ENCODE measurements at places on chromosomes 3 and 15.

- DNase-seq: no peak
Measured at GRCh38 chr3:17749281-17749680, 6.8 kb upstream of the TBC1D5 start.

GRCh38 chr3:46880884-46881595 lies 3.5 kb downstream of the PTH1R start:
- no peak for DNase-seq

DNA sequence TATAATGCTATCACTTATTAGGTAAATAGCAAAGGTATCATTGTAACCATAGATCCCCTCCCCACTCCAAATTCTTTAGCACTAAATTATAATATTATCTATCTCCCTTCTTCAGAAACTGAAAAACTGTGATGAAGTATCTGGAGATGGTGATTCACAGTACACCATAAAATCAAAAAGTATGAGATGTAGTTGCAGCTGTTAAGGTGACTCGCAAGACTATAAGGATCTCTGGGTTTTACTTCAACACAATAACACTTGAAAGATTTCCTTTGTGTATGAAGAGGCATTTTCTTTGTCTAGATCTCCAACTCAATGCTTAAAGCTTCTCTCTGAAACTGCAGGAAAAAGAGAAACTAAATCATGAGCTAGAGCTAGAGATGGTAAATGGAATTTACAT lies 46.9 kb downstream of the IFT57 start:
- DNase-seq: peak; percentile 35

- no peak for DNase-seq
Measured at GRCh38 chr3:185760550-185760949, 64.3 kb downstream of the IGF2BP2 start.

GRCh38 chr15:26665957-26666791 lies 106.7 kb downstream of the GABRB3 start:
- no peak for DNase-seq

DNA sequence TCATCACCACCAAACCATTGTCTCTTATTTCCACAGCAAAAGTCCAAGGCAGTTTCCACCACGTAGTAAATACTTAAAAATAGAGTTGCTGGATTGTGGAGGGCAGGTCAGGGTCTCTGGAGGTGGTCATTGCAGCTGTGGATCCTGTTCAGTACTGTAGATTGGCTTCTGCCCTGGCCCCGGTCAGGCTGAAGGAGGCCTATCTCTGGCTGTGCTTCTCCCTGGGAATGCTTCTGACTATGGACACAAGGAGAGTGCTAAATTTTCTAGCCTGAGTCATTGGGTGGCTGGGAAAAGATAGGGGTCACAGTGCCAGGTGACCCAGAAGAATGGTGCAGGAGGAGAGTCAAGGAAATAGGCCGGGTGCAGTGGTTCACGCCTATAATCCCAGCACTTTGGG lies 26.3 kb upstream of the GMPPB start:
- no peak for DNase-seq

GRCh38 chr3:61589856-61590255 lies 28.5 kb downstream of the PTPRG start:
- DNase-seq: no peak

DNA sequence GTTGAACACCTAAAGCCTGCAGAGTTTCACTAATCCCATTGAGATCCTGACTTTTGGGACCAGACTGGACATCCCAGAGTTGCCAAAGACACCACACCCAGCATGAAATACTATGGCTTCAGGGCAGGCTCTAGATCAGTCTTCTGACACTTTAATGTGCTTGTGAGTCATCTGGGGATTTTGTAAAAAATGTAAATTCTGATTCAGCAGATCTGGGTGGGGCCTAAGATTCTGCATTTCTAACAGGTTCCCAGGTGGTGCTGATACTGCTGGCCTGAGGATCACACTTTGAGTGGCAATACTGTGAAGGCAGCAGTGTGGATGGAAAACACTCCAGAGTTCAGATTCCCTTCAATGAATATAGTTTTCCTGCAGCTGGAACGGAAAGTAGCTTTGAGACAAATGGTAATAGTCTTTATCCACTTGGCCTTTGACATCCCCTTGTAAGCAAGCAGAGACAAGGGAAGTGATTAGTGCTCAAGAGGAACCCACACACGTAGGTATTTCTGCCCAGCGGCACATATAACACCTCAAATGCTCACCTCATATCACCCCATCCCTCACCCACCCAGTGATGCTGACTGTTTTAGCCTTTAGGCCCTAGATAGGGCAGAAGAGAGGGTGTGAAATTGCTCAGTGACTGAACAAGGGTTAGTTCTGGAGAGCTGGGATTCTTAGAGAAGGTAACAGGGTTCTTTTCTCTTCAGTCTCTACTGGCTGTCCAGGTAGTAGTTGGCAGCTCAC lies 51.5 kb upstream of the GSK3B start:
- no peak for DNase-seq

GRCh38 chr15:92449476-92449875 lies 55.8 kb downstream of the ST8SIA2 start:
- no peak for DNase-seq

DNA sequence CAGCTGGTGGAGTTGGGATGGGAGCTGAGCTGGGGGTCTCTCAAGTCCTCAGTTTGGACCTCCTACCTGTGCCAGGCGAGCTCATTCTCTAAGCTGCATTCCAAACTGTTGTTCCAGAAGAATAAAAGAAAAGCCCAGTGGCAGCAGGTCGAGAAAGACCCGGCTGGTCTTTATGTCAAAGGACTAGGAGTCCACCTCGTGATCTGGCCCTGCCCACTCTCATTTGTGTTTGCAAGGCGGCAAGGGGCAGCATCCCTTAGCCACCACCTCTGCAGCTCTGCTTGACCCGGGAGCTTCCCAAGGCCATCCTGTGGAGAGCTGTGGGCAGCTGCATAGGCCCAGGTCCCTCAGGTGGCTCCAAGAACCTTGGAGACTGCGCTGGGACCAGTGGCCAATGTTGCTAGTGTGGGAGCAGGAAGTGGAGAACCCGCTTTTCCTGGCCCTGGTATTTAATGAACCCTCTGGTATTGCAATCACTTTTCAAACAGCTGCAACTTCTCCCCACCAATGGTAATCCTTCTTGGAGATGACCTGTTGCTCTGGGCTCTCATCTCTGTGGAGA lies 30.9 kb downstream of the KY start:
- no peak for DNase-seq

- DNase-seq: no peak
Measured at GRCh38 chr15:39052323-39052705, 487.7 kb upstream of the RASGRP1 start.

- no peak for DNase-seq
Measured at GRCh38 chr3:127814325-127814781, 8.0 kb downstream of the MGLL start.

DNA sequence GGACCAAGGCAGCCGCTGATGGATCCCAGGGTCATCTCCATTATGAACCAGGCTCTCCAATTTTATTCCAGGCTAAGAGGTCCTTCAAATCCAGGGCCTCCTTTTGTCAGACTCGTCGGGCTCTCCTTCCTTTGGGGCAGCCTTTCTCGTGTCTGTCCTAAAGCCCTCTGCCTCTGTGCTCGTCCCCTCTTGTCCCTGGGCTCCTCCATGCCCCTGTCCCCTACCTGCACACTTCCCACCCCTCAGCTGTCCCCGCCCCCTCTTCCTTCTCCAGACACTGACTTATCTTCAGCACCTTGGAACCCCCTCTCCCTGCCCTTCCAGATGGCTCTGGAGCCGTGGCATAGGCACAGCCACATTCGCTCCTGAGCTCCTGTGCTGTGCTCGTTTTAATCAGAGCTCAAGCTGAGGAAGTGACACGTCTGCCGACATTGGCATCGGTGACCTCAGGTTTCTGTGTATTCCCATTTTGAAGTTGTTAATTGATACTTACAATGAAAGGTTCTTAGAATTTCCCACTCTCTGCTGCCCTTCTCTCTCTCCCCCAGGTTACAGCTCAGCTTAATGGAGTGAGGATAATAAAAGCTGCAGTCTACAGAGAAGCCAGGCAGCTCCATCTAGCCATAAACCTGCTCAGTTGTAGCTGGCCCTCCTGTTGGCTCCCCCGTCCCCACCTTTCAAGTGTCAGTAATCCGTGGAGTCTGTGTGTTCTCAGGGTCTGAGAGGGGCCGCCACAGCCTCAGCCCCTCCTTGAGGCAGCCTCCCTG lies 51.1 kb upstream of the SEC22A start:
- DNase-seq: no peak

DNA sequence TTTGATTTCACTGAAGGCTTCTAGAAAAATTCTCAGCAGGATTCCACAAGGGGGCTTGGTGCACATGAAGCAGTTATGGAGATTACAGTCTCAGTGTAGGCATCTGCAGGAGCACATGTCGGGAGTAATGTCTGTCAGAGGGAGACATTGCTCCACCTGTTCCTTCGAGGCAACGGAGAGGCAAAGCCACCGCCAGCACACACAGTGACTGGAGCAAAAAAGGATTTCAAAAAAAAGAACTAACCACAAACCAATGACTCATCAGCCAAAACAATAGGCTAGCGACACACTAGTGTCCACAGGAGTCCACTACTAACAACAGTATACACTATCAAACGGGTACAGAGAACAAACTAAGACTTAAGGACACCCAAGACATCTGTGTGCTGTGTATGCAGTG lies 68.9 kb downstream of the NPTN start:
- no peak for DNase-seq

GRCh38 chr3:13561967-13562366 lies 13.0 kb downstream of the FBLN2 start:
- DNase-seq: no peak

- peak; percentile 63 for DNase-seq
Measured at GRCh38 chr15:57196865-57197264, 179.4 kb upstream of the CGNL1 start.
